H4 (cell line): ENCODE measurements at places on chromosomes 7 and 10. TPM values are rescaled to one million over a fixed set of nuclear protein-coding genes. Genes with fewer than 3 reads are reported as not detected.

SOSTDC1 gene
- total RNA-seq, result 5.7 and 6.9 TPM in 2 replicates

OR13A1 gene
- not detected in 2 replicates for total RNA-seq

NEURL1 gene
- total RNA-seq, result 0.10 and 0.72 TPM in 2 replicates

DIP2C gene
- total RNA-seq, result 2.2 and 2.3 TPM in 2 replicates

IGFBP1 gene
- not detected in 2 replicates for total RNA-seq

DNAJB9 gene
- 17.4 and 20.9 TPM in 2 replicates for total RNA-seq

TSPAN13 gene
- 55.0 and 80.5 TPM in 2 replicates for total RNA-seq

PLA2G12B gene
- total RNA-seq, result not detected in 2 replicates

HMX2 gene
- 0.27 TPM in 1 of 2 replicates, not detected in the other for total RNA-seq

ACTL6B gene
- not detected in 2 replicates for total RNA-seq

SNCG gene
- total RNA-seq, result 1.7 and 2.2 TPM in 2 replicates

NEUROG3 gene
- 0.14 TPM in 1 of 2 replicates, not detected in the other for total RNA-seq

TFR2 gene
- 0.25 TPM in 1 of 2 replicates, not detected in the other for total RNA-seq

ZP3 gene
- 0.97 and 1.7 TPM in 2 replicates for total RNA-seq

INHBA gene
- 1.2 and 2.2 TPM in 2 replicates for total RNA-seq

STEAP4 gene
- 0.02 and 0.06 TPM in 2 replicates for total RNA-seq

FAM237B gene
- not detected in 2 replicates for total RNA-seq

HOXA9 gene
- 0.17 and 0.18 TPM in 2 replicates for total RNA-seq

AKR1B15 gene
- total RNA-seq, result 0.14 TPM in 1 of 2 replicates, not detected in the other

H2BK1 gene
- 0.64 TPM in 1 of 2 replicates, not detected in the other for total RNA-seq

HIBADH gene
- 149 and 171 TPM in 2 replicates for total RNA-seq

SMNDC1 gene
- 7.8 and 8.3 TPM in 2 replicates for total RNA-seq

TRIM73 gene
- total RNA-seq, result 0.15 TPM in 1 of 2 replicates, not detected in the other

ASB10 gene
- total RNA-seq, result not detected in 2 replicates

SLC18A3 gene
- not detected in 2 replicates for total RNA-seq

MOGAT3 gene
- total RNA-seq, result not detected in 2 replicates

GOT1 gene
- total RNA-seq, result 50.7 and 58.8 TPM in 2 replicates

NYAP1 gene
- not detected in 2 replicates for total RNA-seq

SPDYE2B gene
- not detected in 2 replicates for total RNA-seq

SYT15B gene
- 2.2 and 2.7 TPM in 2 replicates for total RNA-seq

SFRP5 gene
- not detected in 2 replicates for total RNA-seq

CYP26C1 gene
- total RNA-seq, result not detected in 2 replicates

CPA5 gene
- not detected in 2 replicates for total RNA-seq

PRPS1L1 gene
- not detected in 2 replicates for total RNA-seq

DMBT1 gene
- 0.10 TPM in 1 of 2 replicates, not detected in the other for total RNA-seq

ANLN gene
- 132 and 151 TPM in 2 replicates for total RNA-seq

PALS2 gene
- 40.0 and 49.1 TPM in 2 replicates for total RNA-seq

CCL24 gene
- not detected in 2 replicates for total RNA-seq

GIMAP6 gene
- total RNA-seq, result 0.41 and 0.56 TPM in 2 replicates

OR6B1 gene
- total RNA-seq, result not detected in 2 replicates

C10orf90 gene
- total RNA-seq, result 0.19 and 1.7 TPM in 2 replicates

CRYGN gene
- total RNA-seq, result not detected in 2 replicates

CPA4 gene
- total RNA-seq, result 6.8 and 22.7 TPM in 2 replicates

RBM20 gene
- total RNA-seq, result 4.2 and 4.6 TPM in 2 replicates

IQCE gene
- 13.5 and 17.2 TPM in 2 replicates for total RNA-seq

FZD8 gene
- total RNA-seq, result 1.6 and 2.5 TPM in 2 replicates

CALML5 gene
- not detected in 2 replicates for total RNA-seq
